ENCODE measurements at places on chromosomes 7 and 10.

GRCh38 chr10:70571636-70572439 lies 30.7 kb downstream of the PRF1 start:
- DNase-seq = no peak

- DNase-seq = no peak
These were observed 255.4 kb downstream of the ELMO1 start for GRCh38 chr7:37193087-37193774.

GRCh38 chr7:140230861-140231770 lies 54.3 kb upstream of the KDM7A start:
- DNase-seq = no peak

GRCh38 chr10:22611425-22612115 lies 102.8 kb downstream of the PIP4K2A start:
- no peak for DNase-seq

GRCh38 chr7:114062810-114063209 lies 144.0 kb upstream of the PPP1R3A start:
- no peak for DNase-seq

- DNase-seq = no peak
These were observed 83.5 kb downstream of the GNAT3 start for GRCh38 chr7:80428161-80429054.

- DNase-seq = no peak
These were observed 191.7 kb downstream of the RELN start for GRCh38 chr7:103797647-103798307.

- no peak for DNase-seq
These were observed 40.3 kb downstream of the COL17A1 start for GRCh38 chr10:104045151-104046089.

GRCh38 chr10:118405928-118406327 lies 63.8 kb upstream of the FAM204A start:
- no peak for DNase-seq

GRCh38 chr10:82462910-82463551 lies 588.0 kb downstream of the NRG3 start:
- DNase-seq = no peak

GRCh38 chr10:13944823-13945222 lies 358.1 kb downstream of the PRPF18 start:
- DNase-seq = no peak

DNA sequence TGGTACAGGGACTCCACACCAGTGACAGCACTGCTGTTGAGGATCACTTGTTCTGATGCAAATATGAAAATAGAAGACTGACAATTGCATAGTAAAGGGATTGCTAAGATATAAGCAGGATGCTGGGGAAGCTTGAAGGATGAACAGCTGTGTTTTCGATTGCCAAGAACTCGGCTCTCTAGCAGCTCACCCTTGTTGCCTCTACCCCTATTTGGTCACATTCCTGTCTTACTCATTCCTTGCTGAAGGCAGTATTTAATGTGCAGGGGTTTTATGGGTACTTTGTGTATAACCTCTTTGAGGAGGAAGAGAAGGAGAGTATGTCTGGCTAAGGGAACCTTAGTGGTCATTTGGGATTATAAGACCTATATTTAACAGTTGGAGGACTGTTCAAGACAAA lies 218.8 kb downstream of the AUTS2 start:
- DNase-seq = no peak

DNA sequence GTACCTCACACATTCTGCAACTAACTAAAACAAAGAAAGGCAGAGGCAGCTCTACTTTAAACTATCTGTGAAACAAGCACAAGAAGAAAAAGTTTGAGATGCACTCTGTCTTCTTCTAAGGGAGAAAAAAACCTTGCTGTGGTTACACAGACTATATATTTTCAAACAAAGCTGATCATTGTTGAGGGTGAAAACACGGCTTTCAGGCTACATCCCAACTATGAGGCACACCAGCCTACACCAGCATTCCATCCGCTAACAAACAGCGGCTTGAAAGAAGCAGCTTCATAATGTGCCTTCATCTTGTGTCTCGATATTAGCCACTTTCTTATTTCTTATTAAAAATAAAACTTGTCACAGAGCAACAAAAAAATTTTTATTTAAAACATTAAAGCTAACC lies 79.1 kb downstream of the USP6NL start:
- no peak for DNase-seq

- no peak for DNase-seq
These were observed 17.3 kb downstream of the CAMK2B start for GRCh38 chr7:44307905-44308595.

DNA sequence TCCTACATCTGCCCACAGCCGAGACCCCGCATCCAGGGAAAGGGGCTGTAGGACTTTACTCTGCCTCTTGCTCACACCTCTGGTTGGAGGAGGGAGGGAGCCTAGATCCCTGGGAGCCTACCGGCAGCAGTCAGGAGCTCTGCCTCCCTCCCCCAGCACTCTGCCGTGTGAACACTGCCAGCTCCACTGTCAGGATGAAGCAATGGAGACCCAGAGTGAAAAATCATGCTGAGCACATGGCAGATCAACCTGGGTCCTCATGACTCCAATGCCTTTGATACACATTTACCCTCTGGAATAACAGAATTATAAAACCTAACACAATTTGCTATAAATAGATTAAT lies 477.7 kb downstream of the TNS3 start:
- DNase-seq = no peak

- no peak for DNase-seq
These were observed 989.4 kb downstream of the GRID1 start for GRCh38 chr10:85377029-85377806.

- no peak for DNase-seq
These were observed at the start of gene CALHM1 for GRCh38 chr10:103458720-103459119. Gene CALHM1, minus strand, starts transcription at chr10:103458900. Its CDS starts 149 bp downstream, at chr10:103458751.

GRCh38 chr10:88991899-88992320 lies 1.3 kb downstream of the FAS start:
- DNase-seq = no peak

DNA sequence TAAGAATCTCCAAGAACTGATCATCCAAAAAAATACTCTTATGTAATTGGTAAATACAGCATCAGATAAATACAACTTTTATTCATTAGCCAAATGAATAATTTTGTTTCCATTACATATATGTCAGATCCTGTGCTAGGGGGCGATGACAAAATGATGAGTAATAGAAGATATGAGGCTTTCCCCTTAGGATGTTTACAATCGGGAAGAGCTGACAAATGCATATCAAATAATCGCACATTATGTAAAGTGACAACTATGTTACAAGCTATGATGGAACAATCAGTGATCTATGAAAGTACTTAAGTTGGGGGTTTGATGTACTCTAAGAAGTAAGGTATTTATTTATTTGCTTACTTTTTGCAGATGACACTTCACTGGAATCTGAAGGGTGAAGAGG lies 465.6 kb upstream of the VSTM2A start:
- DNase-seq = no peak

- no peak for DNase-seq
These were observed 50.9 kb upstream of the LEP start for GRCh38 chr7:128190051-128190647.

GRCh38 chr7:29372351-29373090 lies 177.9 kb downstream of the CHN2 start:
- DNase-seq = no peak

DNA sequence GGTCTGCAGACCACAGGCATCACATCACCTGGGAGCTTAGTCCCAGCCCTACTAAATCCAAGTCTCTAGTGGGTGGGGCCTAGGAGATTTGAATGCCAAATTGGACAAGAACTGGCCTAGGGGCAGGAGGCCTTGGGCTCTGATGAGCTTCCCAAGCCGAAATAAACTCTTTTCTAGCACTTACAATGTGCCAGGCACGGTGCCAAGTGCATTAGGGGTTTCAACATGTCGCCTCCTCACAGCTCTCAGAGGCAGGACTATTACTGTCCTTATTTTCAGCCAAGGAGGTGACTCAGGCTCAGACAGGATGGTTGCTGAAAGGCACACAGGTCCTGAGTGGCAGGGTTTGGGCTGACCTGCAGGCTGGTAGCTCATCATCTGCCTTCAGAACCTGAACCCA lies 9.2 kb upstream of the CPA1 start:
- no peak for DNase-seq

GRCh38 chr7:3200504-3200903 lies 100.5 kb upstream of the SDK1 start:
- DNase-seq = no peak

DNA sequence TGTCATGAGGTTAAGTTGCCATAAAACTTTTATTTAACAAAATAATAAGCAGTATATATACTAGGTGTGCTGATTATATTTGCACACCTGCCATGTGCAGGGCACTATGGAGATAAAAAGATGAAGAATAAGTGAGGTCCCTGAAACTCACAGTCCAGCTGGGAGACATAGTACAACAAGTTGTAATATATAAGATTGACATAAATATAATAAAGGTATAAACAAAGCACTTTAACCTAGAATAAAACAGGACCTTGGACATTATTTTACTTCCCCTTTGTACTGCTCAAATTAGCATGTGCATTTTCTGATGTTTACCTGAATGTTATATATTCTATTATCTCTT lies 6.2 kb downstream of the STK17A start:
- no peak for DNase-seq

DNA sequence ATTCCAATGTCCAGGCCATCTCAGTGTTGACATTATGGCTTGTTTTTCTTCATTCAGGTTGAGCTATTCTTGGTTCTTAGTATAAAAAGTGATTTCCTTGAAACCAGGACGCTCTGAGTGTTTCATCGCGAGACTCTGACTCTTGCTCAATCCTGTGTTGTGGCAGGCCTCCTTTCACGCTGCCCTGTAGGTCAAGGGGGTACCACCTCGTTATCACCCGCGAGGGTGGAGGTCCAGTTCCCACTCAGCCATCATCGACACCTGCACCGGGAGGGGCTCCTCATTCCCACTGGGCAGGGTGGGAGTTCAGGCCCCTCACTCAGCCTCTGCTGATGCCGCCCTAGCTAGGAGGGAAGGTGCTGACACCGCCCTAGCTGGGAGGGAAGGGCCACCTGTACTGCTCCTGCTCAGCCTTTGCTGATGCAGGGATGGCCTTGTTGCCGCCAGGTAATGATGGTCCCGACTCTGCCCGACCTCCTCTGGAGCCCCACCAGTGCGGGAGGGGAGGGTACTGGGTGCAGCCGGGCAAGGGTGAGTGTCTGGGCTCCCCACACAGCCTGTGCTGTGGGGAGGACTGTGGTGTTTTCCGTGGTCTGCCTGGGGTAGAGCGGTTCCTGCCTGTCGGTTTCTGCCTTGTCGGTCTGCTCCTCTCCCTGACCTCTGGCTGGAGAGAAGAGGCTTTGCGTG lies 16.4 kb downstream of the IQCE start:
- no peak for DNase-seq

DNA sequence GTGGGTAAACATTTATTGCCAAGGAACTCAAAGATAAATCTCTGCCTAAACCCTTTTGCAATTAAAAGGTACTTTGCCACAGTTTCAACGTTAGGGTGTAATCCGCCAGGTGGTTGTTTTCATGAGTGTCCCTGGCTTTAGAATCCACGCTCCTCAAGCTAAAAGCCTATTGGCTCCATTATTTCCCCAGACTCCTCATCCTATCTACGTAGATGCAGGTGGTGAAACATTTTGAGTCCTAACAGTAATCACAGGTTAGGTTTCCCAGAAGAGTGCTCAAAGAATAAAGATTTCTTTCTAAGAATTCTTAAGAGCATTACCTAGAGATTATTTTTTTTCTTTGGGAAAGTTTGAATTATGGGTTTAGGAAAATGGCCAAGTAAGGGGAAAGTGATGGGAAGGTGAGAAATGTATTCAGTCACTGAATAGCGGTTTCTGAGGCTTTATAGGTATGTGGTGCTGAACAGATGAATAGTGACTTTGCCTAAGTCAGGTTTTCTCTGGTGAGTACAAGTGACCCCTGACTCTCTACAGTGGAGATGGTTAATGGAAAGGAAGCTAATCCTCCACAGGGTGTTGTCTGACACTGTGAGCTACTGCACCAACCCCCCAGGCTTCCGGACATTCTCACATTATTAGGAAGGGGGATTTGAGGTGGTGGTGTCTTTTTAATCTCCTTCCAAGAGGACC lies 60.2 kb downstream of the NRP1 start:
- DNase-seq = no peak

DNA sequence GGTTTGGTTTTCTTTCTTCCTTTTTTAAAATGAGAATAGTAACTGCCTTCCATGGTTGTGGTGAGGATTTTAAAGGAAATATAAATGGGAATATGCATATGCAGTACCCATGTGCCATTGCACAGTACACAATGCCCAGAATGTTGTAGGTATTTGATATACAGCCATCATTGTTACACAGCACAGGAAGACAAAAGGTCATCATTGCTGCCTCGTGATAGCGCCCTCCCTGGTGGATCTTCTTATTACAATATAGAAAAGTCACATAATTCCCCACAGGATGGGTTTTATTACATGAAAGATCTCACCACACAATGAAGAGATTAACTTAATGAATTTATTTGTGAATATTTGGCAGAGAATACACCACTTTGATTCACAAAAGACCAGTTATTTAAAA lies 76.5 kb downstream of the PPP1R17 start:
- no peak for DNase-seq
